ENCODE measurements at places on chromosomes 1 and 21.

DNA sequence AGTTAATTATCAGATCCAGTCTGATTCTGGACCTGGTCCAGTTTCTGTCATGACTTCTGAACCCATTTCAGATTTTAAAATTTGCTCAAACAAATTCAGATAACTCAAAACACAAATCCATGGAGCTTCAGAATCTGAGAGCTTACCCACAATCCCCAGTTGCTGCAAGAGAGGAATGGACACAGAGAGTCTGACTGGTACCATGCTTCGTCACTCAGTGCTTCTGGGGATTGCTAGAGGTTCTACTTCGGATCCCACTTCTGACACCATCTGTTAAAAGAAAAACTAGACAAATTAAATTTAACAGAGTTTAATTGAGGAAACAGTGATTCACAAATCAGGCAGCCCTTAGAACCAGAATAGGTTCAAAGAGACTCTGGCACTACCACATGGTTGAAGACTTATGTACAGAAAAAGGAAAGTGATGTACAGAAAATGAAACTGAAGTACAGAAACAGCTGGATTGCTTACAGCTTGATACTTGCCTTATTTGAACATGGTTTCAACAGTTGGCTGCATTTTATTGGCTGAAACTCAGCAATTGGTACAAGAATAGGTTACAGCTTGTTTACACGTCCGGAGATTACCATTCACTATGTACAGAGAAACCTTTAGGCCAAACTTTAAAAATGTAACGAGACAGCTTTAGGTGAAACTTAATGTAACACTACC lies 60.7 kb upstream of the TEKT2 start:
- no peak for DNase-seq

GRCh38 chr21:43864313-43864961 lies 586 bp upstream of the AGPAT3 start:
- peak; percentile 9 for DNase-seq

GRCh38 chr1:202411422-202411821 lies 62.9 kb downstream of the PPP1R12B start:
- DNase-seq, result no peak

DNA sequence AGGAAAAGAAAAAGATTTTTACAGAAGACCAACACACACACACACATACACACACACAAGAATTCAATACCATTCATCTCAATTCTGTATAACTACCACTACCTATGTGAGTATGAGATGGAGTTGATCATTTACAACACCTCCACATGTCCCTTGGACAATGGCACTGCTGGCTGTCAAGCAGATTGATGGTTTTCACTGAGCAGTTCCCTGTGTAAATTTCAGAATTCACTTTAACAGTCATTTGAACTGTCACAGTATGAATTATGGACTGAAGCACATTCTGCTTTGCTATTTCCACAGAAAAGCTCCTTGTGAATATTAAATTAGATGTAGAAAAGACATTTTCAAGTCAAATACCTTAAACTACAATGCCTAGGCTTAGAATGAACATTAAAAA lies 14.3 kb downstream of the KCNT2 start:
- DNase-seq, result no peak

DNA sequence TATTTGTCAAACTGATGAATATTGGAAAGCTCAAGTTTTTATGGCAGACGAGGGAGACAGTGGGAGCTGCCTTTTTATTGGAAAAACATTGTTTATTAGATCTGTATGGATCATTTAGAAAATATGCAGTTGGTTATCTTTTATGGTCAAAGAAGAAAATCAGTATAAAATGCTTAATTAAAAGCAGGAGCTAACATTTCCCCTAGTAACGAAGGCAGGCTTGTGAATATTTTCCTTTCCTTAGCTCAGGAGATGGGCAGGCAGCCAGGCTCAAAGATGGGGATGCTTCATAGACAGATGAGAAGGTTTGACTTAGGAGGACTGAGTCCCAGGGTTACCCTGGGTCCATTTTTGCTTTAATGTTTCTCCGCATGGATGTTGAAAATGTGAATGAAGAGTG lies 26.0 kb downstream of the ROR1 start:
- peak; percentile 34 for DNase-seq

GRCh38 chr21:36698385-36698980 lies 432 bp upstream of the SIM2 start:
- no peak for DNase-seq

All from cardiac fibroblast (primary cell).